ENCODE measurements at places on chromosomes 13 and 19.

GRCh38 chr19:9941231-9941630 is 4.9 kb upstream of the OLFM2 start:
- no peak for DNase-seq

DNA sequence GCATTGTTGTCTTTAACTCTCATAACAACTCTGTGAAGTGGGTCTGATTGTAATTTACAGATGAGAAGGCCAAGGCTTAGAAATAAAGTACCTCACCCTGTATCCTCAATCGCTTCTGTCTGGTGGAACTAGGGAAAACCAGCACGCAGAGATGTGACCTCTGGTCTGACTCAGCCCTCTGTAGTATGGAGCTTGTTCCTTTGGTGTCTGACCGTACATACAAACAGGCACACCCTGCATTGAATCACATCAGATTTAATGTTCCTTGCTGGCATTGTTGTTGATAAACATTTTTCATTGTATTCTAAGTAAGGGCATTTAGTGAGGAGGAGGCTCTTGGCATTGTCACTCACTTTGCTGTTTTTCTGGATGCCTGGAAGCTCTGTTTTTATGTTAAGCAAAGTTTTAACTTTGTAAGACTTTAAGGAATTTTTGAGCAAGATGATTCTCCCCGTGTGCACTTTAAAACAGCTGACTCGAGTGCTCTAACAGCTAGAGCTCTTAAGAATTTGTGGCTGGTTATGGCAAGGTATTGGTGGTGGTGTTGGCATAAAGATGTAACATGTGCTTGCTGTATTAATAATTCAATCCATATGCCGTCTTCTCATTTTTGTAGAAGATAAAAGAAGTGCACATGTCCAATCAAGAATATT is 89.0 kb upstream of the SPATA13 start:
- no peak for DNase-seq

DNA sequence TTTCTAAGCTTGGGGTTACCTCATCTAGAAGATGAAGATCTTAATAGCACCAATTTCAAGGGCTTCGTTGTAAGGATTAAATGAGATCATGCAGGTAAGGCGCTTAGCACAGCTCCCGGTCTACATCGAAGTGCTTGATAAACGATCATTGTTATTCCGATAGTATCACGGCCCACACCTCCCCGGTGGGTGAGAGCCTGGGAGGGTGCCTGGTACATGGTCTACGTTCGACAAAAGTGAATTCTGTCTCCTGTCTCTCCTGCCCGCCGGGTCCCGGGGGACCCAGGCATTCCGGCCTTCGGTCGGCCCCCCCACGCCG is 501 bp upstream of the MYH14 start:
- no peak for DNase-seq

DNA sequence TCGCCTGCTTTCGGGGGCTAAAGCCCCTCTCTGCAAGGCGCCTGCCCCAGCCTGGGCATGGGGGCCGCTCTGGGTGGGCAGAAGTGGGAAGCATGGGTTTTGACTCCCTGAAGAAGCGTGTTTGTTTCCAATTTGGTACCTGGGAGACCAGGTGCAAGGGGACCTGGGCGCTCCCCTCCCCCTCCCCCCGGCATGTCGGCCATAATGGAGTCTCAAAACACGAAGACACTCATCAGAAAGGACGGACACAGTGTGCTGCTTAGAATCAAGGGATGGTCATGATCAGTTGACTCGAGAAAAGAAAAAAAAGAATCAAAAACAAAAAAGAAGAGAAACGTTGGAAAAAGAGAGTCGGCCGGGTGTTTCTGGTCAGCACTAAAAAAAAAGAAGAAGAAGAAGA is 76.8 kb downstream of the IER2 start:
- no peak for DNase-seq

GRCh38 chr13:44013758-44014291 is 134.1 kb downstream of the LACC1 start:
- no peak for DNase-seq

- no peak for DNase-seq
Measured at GRCh38 chr13:62887046-62887445, 1471.4 kb upstream of the PCDH20 start.

DNA sequence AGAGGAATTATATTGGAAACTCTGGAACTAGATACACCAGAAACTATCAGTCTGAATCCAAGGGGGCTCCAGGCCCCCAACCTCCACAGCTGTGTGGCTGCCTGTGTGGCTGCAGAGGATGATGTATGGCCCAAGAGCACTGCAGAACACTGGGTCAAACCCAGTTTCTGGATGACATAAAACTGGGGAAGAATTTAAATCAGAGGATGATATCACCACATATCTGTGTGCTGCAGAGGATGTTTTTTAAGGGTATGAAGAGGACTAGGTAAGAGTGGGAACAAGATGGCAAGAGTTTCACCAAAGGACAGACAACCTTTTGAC is 226.4 kb downstream of the SUCLA2 start:
- no peak for DNase-seq

DNA sequence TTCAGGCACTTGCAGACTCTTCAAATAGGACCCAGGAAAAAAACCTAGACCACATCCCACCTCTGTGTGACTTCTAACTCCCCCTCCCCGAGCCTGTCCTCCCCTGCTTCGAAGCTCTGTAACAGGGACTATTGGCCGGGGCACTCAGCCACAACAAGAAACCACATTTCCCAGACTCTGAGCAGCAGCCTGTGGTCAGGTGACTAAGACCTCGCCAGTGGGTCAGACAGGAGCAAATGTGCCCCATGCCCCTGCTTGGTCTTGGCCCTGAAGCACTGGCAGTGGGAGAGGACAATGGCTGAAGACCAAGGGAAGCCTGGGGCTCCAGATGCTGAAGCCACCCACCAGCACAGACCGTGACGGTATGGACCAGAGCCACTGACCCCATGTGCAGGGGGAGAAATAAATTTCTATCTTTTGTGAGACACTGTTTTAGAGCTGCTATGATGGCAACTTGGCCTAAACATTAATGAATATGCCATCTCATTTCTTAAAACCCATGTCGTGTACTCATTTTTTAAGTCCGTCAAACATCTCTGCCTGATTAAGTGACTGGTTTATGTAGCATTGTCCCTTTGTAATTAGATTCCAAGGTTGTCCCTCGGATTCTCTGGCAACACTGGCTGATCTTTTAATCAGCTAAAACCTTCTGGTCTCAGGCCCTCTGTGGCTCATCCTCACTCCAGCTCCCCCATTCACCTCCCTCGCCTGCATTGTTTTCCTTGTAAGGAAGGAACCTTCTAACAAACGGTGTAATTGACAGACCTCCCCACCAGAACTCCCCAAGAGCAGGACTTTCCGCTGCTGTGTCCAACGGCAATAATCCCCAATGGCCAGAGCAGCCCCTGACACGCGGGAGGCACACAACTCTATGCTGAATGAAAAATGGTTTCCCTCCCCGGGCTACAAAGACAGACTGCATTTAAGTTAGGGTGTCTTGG is 98.4 kb downstream of the STK24 start:
- DNase-seq, result no peak

- no peak for DNase-seq
Measured at GRCh38 chr13:44317752-44318151, 55.9 kb upstream of the SERP2 start.

DNA sequence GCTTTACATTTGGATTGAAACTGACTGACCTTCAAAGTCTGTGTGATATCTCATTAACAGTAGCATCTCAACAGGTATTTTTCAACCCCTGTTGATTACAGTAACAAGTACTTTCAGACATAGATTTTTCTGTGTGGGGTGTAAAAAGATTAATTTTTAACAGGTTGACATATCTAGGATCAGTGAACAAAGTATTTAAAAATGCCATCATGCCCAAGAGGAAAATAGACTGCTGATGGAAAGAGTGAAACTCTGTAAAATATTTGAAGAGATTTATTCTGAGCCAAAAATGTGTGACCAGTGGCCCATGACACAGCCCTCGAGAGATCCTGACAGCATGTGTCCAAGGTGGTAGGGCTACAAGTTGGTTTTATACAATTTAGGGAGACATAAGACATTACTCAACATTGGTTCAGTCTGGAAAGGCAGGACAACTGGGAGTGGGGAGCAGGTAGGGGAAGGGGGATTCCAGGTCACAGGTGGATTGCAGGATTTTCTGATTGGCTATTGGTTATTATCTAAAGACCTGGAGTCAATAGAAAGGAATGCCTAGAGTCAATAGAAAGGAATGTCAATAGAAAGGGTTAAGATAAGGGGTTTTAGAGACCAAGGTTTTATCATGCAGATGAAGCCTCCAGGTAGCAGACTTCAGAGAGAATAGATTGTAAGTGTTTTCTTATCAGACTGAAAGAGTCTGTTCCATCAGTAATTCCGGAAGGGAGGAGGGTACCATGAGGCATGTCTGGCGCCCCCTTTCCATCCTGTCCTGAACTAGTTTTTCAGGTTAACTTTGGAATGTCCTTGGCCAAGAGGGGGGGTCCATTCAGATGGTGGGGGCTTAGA is 29.1 kb downstream of the TNFRSF19 start:
- DNase-seq, result no peak

DNA sequence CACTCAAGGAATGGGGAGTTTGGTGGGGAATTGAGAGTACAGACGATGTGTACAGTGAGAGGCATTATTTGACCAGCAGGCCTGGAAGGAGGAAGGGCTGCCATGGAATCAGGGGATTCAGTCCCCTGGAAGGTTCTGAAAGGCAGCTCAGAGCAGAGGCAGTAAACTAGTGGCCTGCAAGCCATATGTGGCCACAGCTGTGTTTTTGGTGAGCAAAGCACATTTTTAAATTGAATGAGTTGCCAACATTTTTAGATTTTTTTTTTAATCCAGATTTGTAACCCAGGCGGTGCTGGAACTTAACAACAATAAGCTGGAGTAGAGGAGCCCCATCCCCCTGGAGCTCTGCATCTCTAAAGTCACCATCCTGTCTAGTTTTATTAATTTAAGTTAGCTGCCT is 95.3 kb upstream of the IPO5 start:
- no peak for DNase-seq

DNA sequence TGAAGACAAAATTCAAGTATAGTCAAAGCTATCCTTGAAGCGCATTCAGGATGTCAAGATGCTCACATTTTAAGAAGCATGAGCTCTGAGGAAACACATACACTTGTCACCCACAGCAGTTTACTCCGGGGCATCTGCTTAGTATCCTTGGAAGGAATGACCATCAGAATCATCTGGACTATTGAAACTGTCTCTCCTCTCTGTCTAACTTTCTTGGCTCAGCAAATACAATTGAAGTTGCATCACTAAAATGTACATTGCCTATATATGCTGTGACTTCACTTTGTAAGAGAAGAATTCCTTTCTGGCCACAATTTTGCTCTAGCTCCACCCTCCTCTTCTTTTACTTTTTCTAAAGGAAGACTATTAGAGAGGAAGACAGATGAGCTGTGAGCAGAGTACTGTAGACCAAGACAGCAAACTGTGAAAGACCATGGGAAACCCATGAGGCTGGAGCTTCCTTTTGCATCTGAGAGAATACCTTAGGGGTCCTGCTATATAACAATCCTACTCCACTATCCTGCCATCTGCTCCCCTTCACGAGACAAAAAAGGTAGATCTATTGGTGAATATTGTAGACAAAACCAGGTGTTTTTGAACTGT is 906.3 kb downstream of the PCDH9 start:
- no peak for DNase-seq

GRCh38 chr13:62418872-62419271 is 1003.2 kb upstream of the PCDH20 start:
- no peak for DNase-seq

DNA sequence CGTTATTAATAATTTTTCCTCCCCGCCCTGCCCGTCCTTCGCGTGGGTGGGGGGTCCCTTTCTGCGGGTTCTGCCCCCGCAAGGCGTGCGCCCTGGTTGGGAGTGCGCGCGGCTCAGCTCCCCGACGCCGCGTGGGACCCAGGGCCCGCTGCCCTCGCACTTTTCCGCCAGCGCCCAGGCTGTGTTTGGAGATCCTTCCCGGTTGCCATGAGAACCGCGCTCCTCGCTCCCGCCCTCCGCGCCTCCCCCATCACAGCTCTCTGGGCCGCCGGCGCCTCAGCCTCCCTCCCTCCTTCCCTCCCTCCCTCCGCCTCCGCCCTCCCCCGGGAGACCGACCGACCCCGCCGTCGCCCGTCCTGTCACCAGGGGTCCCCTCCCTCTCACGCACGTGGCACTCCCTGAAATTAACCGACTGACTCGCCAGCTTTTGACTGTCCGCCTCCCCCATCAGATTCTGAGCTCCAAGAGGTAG is 2.4 kb upstream of the SSBP4 start:
- no peak for DNase-seq
